ENCODE measurements at places on chromosomes 16 and 17.

- DNase-seq, result no peak
These were observed 54.0 kb upstream of the COX10 start for GRCh38 chr17:14015271-14015670.

DNA sequence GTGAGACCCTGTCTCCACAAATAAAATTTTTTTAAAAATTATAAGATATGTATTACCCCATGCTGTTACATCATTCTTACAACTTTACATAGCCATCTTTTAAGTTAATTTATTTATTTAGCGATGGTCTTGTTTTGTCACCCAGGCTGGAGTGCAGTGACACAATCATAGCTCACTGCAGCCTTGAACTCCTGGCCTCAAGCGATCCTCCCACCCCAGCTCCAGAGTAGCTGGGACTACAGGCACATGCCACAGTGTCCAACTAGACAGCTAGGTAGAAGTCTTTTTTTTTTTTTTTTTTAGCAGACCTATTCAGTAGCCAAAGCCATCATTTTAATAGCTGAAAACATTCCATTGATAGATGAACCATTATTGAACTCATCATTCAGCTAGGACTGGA, 92.7 kb downstream of the NDE1 start:
- DNase-seq, result no peak

DNA sequence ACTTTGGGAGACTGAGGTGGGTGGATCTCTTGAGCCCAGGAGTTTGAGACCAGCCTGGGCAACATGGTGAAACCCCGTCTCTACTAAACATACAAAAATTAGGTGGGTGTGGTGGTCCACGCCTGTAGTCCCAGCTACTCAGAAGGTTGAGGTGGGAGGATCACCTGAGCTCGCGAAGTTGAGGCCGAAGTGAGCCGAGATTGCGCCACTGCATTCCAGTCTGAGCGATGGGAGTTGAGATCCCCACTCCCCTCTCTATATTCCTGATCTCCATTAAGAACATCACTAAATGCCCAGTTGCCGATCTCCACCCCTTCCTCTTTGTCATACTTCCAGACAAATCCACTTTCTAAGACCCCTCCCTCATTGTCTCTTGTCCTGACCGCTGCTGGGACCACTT, 24.3 kb upstream of the ZNF652 start:
- no peak for DNase-seq

DNA sequence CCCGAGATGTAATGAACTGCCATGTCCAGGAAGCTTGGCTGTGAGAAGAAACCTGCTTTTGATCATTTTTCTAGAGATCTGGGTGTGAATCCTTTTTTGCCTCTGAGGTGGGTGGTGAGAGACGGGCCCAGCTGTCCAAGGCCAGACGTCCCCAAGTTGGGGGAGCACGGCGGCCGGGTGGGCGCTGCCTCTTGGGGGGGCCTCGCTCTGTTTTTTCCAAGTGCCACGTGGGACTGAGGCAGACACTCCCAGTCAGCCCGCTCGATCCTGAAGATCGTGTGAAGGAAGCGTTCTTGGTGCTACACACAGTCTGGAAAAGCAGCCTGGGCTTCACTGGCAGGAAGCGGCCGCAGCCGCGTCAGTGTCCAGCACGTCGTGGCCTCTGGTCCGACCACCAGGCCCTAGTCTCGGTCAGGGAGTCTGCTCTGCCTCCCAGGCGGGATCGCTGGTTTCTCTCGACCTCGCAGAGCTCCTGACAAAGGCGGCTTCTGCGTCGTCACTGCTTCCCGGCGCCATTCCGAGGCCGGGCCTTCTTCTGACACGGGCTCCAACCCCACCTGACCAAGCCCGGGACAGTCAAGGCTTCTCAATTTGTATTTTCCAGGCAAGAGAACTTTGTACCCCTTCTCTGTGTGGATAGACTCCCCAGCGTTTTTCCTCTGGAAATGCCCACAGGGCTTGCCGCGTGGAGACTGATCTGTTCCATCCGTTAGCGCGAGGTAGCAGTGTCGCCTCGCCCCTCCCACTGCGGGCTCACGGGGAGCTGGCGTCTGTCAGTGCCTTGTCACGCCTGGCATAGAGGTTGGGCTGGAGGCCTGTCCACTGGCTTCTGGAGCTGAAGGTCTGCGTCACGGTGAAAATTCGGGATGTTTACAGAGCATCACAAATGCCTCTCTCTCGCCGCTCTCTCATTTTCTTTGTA, 12.4 kb downstream of the PRSS27 start:
- DNase-seq, result no peak

DNA sequence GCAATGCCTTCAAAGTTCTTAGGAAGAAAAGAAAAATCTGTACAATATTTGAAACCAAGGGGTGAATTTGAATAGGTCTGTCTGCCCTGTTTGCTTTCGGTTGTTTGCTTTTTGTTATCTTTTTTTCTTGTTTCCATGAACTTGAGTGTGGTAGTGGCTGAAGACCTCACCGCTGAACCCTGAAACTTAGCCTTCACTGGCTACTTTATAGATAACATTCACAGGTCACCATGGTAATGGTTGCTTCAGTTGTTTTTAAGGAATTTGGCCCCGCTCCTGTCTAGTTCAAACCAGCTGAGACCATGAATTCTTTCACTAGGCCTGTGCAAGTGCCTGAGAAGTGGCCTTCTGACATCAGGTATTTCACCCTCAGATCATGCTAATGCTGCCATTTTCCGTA, 137.0 kb upstream of the PMFBP1 start:
- no peak for DNase-seq

DNA sequence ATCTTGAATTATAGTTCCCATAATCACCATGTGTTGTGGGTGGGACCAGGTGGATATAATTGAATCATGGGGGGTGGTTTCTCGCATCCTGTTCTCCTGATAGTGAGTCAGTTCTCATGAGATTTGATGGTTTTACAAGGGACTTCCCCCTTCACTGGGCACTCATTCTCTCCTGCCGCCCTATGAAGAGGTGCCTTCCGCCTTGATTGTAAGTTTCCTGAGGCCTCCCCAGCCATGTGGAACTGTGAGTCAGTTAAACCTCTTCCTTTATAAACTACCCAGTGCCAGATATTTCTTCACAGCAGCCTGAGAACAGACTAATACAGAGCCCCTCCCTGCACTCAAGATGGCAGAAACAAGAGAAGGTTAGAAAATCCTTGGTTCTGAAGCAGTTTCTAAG, 26.4 kb downstream of the LDAF1 start:
- DNase-seq, result no peak

DNA sequence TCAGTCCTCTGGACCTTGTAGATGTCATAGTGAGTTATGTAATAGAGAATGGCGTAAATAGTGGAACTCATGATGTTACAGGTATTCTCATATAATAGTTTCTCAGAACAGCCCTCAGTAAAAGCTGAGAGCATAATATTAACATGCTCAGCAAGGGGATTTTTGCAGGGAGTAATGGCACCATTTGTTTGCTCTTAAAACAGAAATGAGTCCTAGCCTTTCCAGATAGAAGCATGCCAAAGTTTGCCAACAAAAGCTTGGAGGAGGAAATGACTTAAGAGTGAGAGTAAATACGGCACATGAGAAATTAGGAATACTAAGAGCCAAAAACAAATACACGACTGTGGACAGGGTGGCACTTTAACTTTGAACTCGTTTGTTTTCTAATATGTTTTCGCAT, 198.4 kb downstream of the ANKFN1 start:
- no peak for DNase-seq

DNA sequence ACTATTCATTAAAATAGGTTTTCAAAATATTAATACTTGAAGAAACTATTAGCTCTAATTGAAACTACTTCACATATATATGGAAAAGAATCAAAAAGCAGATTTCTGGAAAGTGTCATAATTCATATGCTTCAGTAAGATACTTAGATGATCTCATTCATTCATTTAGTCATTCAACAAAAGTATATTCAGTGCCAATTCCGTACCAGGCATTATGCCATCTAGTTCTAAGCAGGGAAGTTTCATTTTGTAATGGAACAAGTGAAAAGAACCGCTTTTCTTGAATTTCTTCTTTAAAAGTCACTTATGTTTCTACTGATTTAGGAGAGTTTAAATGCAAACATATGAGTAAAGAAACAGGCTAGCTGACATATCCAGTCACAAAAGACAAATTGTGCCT, 118.3 kb upstream of the FAM20A start:
- DNase-seq, result no peak

DNA sequence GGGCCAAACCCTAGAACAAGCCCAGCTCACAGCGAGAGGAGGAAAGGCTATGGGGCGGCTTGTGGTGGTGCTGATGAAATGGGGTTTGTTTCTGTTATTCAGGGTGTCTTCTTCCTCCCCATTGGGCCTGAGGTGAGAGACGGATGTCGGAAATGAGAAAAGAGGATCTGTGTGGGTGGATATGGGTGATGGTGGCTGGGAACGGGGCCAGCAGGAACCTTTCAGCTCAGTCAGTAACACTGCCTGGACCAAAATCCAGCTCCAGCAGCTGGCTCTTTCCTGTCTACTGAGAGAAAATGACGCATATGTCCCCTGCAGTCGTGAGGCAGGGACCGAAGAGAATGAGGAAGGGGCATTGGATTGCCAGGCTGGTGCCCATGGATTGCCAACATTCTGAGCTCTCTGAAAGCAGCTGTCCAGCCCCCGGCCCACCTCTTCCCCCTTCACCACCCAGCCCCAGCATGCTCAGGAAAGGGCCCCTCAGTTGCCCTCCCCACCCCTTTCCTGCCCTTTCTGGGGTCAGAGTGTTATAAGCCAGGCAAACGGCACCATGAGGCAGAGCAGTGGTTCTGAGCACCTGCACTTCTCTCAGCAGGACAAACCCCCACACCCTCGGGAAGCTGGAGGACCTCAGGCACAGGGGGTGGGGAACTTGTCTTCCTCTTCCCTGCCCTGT, 4.0 kb downstream of the MYH3 start:
- no peak for DNase-seq

- DNase-seq, result no peak
These were observed 1.0 kb downstream of the CX3CL1 start for GRCh38 chr16:57373117-57373947.

- DNase-seq, result peak; percentile 70
These were observed 821 bp downstream of the SOCS7 start for GRCh38 chr17:38352245-38353085.

DNA sequence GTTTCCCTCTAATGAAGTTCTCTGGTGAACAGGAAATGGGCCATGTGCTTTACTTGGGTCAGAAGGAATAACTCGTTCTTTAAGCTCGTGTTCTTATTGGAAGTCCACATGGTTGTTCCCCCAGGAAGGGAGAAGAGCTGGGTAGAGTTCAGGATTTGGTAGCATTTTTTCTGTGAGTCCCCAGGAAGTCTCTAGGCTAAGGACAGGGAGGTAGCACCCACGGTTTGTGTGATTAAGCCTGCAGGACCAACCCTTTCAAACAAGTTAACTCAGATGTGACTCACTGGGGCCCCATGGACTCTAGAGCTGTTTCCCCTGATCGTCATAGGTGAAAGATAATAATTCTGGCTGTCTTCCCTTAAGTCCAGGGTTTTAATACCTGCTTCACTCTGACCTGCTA, 16.4 kb downstream of the SAP30BP start:
- DNase-seq, result no peak

DNA sequence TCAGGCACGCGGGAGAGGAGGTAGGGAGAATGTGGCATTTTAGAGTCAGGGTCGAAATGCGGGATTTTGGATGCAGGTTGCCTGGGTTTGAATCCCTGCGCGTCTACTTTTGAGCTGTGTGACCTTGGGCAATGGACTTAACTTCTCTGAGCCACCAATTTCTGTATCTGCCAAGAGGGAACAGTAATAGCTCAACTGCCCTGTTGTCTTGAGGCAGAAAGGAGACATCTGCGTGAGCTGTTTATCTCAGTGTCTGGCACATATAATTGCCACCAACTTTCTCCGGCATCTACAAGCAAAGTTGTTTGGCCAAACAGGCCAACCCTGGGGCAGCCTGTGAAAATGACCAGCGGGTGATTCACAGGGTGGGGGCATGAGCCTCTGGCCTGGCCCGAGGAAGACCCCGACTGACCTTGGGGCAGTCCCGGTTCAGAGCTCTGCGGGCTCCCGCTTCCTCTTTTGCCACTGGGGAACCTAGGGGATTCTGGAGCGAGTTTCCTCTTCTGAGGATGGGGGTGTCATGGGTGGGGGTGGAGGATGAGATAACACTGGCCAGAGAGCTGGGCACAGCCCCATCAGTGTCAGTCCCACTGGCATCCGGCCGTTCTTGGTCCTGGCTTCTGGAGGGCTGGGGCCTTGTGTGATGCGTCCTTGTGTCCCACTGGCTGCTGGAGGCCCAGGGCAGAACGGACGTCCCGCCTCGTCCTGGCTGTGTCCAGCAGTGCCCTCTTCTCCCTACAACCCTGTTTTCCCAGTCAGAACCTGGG, 1.3 kb downstream of the SNN start:
- DNase-seq, result no peak

DNA sequence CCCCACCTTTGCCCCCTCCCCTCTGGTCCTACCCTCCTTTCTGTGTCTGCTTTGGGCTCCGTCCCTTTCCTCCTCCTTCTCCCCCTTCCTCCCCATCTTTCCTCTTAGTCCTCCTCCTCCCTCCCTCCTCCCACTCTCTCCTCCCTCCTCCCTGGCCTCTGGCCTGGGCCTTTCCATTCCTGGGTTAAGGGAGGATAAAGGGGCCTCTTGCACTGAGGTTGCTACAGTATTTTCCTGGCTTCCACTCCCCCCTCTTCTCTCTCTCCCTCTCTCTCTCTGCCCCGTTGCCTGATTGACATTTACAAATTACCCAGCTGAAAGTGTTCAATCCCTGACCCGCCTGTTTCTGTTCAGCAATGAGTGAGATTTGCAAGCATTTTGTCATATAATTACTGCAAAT, 44.0 kb downstream of the MRM1 start:
- no peak for DNase-seq

DNA sequence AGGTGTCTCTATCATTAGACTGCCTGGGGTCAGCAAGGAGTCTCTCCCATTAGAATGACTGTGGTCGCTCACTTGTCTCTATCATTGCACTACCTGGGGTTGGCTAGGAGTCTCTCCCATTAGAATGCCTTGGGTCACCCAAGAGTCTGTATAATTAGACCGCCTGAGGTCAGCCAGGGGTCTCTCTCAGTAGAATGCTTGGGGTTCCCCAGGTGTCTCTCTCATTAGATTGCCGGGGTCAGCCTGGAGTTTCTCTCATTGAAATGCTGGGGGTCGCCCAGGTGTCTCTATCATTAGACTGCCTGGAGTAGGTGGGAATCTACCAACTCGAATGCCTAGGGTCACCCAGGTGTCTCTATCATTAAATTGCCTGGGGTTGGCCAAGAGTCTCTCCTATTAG, 2231.6 kb downstream of the TP53TG3F start:
- DNase-seq, result no peak

GRCh38 chr17:82962163-82962720, 117.2 kb upstream of the METRNL start:
- no peak for DNase-seq

- no peak for DNase-seq
These were observed 50.2 kb downstream of the TBC1D16 start for GRCh38 chr17:79985361-79985942.

DNA sequence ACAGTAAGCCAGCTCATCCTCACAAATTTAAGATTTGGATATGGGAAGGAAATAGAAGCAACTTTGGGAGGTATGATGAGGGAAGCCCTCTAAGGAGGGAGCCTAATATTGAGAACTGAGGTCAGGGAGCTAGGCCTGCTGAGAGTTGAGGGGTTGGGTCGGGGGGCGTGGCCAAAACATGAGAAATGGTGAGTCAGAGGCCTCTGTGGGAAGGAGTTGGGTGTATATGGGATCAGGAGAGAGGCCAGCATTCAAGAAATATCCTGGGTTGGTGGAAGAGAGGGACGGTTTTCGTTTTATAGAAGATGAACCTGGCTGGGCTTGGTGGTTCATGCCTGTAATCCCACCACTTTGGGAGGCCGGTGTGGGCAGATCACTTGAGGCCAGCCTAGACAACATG, 48.4 kb downstream of the CLEC16A start:
- DNase-seq, result no peak

GRCh38 chr16:645852-646678, 3.1 kb upstream of the WDR90 start:
- no peak for DNase-seq

Measured in right kidney (tissue), 9 donors.